ENCODE measurements at places on chromosomes 7 and 10.

GRCh38 chr7:159070431-159071148 is 74.1 kb downstream of the VIPR2 start:
- DNase-seq: no peak

- DNase-seq: no peak
Observed at GRCh38 chr10:114151892-114152291, 22.1 kb downstream of the CCDC186 start.

GRCh38 chr10:102404361-102405107 is 9.0 kb downstream of the NFKB2 start:
- DNase-seq: no peak

- no peak for DNase-seq
Observed at GRCh38 chr7:124085179-124085578, 52.3 kb upstream of the TMEM229A start.

DNA sequence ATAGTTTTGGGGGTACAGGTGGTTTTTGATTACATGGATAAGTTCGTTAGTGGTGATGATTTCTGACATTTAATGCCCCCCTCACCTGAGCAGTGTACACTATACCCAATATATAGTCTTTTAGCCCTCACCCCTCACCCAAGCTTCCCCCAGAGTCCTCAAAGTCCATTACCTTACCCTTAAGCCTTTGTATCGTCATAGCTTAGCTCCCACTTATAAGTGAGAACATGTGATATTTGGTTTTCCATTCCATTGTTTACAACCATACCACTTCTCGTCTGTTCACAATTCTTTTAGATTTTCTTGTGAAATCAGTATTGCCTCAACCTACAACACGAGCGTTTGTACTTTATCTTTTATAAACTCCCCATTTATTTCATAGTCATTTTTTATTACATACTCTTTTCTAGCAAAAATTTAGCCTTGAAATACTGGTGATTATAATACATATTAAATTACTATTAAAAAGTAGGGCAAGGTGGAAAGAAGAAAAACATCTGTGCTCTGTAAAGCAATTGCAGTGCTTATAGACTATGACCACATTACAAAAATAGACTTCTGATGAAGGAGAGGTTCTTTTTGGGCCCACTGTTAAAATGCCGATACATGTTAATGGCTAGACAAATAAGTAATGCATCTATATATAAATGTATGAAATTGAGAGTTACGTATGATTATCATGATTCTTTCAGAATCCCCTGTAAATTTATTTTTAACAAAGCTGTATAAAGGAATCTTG is 164.8 kb downstream of the THSD7A start:
- no peak for DNase-seq

- peak; percentile 23 for DNase-seq
Observed at GRCh38 chr7:15168489-15168888, 265.9 kb upstream of the DGKB start.

GRCh38 chr7:105678811-105679495 is 97.7 kb upstream of the EFCAB10 start:
- DNase-seq: no peak

- no peak for DNase-seq
Observed at GRCh38 chr10:61963669-61964058, 62.2 kb downstream of the ARID5B start.

DNA sequence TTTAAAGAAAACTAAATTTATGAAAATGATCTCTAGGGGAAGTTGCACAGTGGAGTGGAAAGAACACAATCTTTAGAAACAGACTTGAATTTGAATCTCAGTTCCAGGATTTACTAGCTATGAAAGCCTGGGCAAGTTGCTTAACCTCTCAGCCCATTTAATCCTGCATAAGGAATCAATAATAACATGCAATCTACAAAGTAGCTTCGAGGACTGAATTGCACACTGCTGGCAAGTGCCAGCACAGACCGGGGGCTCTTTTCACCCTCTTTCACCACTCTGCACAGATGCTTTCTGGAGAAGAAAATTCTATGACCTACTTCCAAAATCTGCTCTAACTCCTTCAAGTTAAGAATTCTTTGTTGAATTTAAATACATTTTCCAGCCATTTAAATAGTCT is 63.4 kb upstream of the ANK3 start:
- no peak for DNase-seq

GRCh38 chr10:100339236-100339635 is 7.8 kb upstream of the SCD start:
- DNase-seq: no peak

- DNase-seq: peak; percentile 89
Observed at GRCh38 chr7:137579913-137580640, 236.5 kb upstream of the PTN start.
